ENCODE measurements at places on chromosomes 12 and 14. TPM values are rescaled to one million over a fixed set of nuclear protein-coding genes. Genes with fewer than 3 reads are reported as not detected.

Gene DPPA3
- not detected for total RNA-seq

Gene DACT1
- 2.7 TPM for total RNA-seq

Gene TEX52
- total RNA-seq, result not detected

Gene PRICKLE1
- 21.6 TPM for total RNA-seq

Gene HPD
- not detected for total RNA-seq

Gene LRCOL1
- total RNA-seq, result not detected

DNA sequence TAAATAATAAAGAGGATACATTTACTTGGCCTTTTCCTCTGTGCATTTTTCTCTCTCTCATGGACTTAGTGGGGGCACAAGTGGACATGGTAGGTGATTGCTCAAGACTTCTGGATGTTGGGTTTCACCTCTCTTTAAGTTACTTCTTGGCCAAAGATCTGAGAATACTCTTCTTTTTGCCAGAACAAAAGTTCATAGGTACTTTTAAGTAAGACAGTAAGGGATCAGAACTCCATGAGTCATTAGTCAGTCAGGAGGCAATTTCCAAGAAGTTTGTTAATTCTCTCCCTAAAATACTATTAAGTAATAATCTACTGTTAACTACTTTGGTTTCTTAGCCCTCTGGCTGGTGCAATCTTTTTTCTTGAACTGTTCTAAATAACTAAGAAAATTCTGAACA, 84.2 kb downstream of the GRIP1 start:
- no peak overlapping the region for H3K27ac ChIP-seq
- H3K36me3 ChIP-seq, result no peaks in the 10 kb centered on the region
- DNase-seq, result no peak
- no peak overlapping the region for H3K4me3 ChIP-seq
- no peaks in the 10 kb centered on the region for H3K27me3 ChIP-seq
- no peaks in the 10 kb centered on the region for H3K4me1 ChIP-seq

- DNase-seq, result no peak
- H3K27me3 ChIP-seq, result no peaks in the 10 kb centered on the region
- no peak overlapping the region for H3K4me3 ChIP-seq
- H3K27ac ChIP-seq, result no peak overlapping the region
- no peaks in the 10 kb centered on the region for H3K4me1 ChIP-seq
- H3K36me3 ChIP-seq, result no peaks in the 10 kb centered on the region
Measured at GRCh38 chr12:24499151-24500146, 449.5 kb downstream of the BCAT1 start.

GRCh38 chr12:108515916-108516315, 839 bp downstream of the FICD start:
- H3K4me1 ChIP-seq, result peaks cover 28% of the 10 kb centered on the region
- no peak for DNase-seq
- no peaks in the 10 kb centered on the region for H3K27me3 ChIP-seq

DNA sequence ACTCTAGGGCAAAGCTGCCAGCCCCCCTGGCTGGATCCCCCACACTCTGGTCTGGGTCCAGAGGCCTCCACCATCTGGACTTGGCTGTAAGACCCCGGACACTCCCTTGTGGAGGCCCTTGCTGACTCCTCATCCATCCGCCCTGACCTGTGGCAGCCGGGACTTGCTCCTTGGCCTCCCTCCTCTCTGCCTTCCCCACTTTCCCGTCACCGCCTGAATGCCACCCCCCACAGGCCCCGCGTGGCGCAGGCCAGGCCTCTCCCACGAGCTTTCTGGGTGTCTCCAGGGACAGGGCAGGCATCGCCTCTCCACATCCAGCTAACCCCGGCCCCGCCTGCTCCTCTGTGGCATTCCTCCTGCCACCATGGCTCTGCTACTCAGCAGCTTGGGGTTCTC, 14.1 kb downstream of the JAG2 start:
- H3K4me3 ChIP-seq, result no peak overlapping the region
- no peaks in the 10 kb centered on the region for H3K36me3 ChIP-seq
- no peaks in the 10 kb centered on the region for H3K4me1 ChIP-seq
- no peak for DNase-seq

- peak; percentile 65 for DNase-seq
- H3K27ac ChIP-seq, result peak overlapping the region; percentile 78
- H3K4me3 ChIP-seq, result no peak overlapping the region
- no peaks in the 10 kb centered on the region for H3K36me3 ChIP-seq
Measured at GRCh38 chr14:68368850-68369249, 424.0 kb downstream of the ZFP36L1 start.

GRCh38 chr12:89775063-89775985, 66.7 kb upstream of the ATP2B1 start:
- no peaks in the 10 kb centered on the region for H3K27me3 ChIP-seq
- H3K36me3 ChIP-seq, result no peaks in the 10 kb centered on the region
- no peak overlapping the region for H3K4me3 ChIP-seq
- H3K4me1 ChIP-seq, result peaks cover 4% of the 10 kb centered on the region
- DNase-seq, result no peak
- no peak overlapping the region for H3K27ac ChIP-seq

- H3K36me3 ChIP-seq, result no peaks in the 10 kb centered on the region
- no peak for DNase-seq
- H3K27me3 ChIP-seq, result no peaks in the 10 kb centered on the region
- no peak overlapping the region for H3K27ac ChIP-seq
- H3K4me3 ChIP-seq, result no peak overlapping the region
Measured at GRCh38 chr12:43112101-43112920, 439.7 kb downstream of the ADAMTS20 start.

- H3K27me3 ChIP-seq, result no peaks in the 10 kb centered on the region
- peaks cover 35% of the 10 kb centered on the region for H3K4me1 ChIP-seq
- peaks cover 8% of the 10 kb centered on the region for H3K36me3 ChIP-seq
- H3K4me3 ChIP-seq, result peak overlapping the region; percentile 46
- no peak for DNase-seq
Measured at GRCh38 chr12:15547691-15548090, 225.4 kb downstream of the PTPRO start.

DNA sequence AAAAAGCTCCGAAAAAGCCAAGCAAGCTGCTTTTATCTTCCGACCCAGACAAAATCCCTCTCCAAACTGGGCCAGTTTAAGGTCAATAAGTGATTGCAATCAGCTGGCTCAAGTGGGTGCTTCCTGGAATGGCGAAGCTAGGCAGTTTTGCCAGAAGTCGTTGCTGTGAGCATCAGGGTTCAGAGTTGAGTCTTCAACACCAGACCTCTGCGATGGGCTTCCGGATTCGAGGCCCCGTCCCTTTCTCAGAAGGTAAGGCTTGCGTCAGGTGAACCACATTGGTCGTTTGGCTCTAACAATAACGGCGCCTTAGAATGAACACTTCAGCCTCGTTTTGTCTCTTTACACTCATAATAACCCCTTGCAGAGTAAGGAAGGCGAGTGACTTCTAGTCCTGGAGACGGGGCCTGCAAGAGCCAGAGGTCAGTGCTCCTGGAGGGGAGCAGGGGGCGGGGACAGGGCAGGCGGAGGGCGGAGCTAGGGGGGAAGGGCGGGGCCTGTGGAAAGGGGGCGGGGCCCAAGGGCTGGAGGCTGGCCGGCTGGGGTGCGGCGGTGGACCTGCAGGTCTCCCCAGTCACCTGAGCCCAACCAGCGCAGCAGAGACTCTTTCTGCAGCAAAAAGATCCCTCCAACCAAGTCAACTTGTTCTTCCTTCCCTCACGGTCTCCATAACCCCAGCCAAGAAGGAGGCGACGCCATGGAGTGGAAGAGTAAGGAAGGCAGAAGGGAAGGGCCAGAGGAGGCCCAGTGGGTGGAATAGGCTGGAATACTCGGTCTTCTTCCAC, 34.0 kb upstream of the NFYB start:
- no peak overlapping the region for H3K4me3 ChIP-seq
- no peak overlapping the region for H3K27ac ChIP-seq
- DNase-seq, result no peak

All from B cell (primary cell).